Inflammatory macrophage (primary cell): ENCODE measurements at places on chromosomes 3 and 15.

DNA sequence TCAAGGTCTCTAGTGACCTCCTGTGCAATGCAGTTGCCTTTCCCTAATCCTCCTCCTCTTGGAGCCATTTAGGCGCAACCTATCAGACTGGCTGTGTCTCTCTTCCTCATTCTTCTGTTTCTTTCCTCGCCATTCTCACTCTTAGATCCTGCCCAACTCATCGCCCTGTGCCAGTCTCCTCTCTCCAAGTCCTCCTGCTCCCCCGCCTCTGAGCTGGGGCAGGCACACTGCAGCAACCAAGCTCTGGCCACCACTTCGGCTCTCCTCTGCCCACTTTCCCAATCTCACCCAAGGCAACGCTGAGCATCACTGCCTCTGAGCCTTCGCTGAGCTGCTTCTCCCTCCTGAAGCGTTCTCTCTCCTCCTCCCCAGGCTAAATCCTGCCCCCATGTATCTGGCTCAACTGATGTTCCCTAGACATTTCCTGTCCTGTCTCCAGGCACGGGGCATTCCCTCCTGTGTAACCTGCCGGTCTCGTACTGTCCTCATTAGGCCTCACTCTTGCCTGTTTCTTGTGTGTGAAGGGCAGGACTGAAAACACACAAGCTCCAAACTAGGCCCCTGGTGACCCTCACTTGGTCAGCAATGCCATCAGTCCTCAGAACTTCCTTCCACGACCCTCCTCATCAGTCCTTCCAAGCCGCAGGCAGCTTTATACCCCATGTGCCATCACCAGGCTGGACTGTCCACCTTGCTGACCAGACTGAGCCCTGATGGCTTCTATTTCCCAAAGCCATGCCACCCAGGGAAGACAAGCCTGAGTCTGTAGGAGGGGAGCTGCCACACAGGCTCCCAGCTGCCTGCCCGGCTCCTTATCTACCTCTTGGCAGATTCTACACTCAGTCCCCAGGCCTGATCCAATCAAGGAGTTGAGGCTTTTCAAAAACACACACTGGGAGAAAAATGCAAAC is 85.6 kb downstream of the SEC22A start:
- DNase-seq: no peak

- no peak for DNase-seq
These were observed 221.3 kb upstream of the LYSMD4 start for GRCh38 chr15:99954361-99955180.

DNA sequence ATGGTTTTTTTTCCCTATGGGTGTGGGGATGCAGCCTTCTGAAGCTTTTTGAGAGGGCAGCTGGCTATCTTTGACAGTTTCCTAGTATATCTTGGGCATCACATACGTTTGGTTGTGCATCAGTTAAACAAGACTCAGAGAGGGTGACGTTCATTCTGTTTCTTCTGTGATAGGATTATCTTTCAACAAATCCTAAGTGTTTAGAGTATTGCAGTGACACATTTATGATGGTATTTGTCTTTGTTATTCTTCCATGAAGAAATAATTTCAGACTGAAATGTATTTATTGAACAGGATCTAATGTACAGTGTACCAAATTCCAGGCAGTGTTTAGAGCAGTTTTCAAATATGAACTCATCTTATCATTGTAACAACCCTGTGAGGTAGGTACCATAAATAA is 114.4 kb downstream of the PLCL2 start:
- no peak for DNase-seq

GRCh38 chr15:88628018-88628654 is 7.0 kb downstream of the AEN start:
- DNase-seq: no peak

DNA sequence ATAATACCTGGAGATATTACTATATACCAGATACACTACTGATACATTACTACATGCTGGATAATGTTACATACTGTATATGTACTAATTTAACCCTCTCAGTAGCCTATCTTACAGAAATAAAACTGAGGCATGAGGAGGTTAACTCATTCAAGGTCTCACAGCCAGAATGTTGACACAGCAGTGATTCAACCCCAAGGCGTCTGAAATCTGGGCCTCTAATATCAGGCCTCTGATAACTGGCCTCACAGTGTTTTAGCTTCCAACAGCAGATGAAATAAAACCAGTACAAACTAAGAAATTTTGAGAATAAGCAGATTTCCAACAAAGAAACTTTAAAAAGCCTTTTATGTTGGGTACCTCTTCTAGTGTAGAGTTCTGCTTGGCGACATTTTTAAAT is 23.4 kb downstream of the DZIP1L start:
- no peak for DNase-seq

DNA sequence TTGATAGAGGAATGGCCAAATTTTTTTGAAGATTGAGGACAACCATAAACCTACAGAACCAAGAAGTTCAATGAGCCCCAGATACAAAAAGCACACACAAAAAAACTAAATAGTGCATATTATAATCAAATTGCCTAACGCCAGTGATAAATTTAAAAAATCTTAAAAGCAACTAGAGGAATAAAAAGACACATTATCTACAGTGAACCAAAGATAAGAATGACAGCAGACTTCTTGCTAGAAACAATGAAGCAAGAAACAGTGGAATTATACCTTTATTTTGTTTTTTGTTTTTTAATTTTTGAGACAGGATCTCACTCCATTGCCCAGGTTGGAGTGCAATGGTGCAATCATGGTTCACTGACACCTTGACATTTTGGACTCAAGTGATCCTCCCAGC is 9.9 kb upstream of the SAMD7 start:
- no peak for DNase-seq

GRCh38 chr3:70111411-70111810 is 111.9 kb downstream of the SAMMSON start:
- DNase-seq: no peak

GRCh38 chr3:7437231-7437630 is 576.3 kb downstream of the GRM7 start:
- no peak for DNase-seq

DNA sequence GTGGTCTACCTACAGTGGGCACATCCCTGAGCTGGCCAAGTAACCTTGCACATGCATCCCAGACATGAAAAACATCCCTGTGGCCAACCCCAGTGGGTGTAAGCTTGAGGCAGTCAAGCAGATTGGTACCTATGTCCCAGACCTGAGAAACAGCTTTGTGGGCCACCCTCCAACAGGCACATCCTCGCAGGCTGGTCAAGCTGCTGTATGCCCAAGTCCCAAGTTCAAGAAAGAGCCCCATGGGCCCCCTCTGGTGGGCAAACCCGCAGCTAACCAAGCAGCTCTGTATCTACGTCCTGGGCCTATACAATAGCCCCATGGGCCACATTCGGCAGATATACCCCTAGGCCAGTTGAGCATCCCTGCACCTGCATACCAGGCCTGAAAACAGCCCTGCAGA is 186.3 kb upstream of the GPR149 start:
- no peak for DNase-seq

GRCh38 chr15:74320352-74321247 is 46.8 kb downstream of the CYP11A1 start:
- peak; percentile 7 for DNase-seq

DNA sequence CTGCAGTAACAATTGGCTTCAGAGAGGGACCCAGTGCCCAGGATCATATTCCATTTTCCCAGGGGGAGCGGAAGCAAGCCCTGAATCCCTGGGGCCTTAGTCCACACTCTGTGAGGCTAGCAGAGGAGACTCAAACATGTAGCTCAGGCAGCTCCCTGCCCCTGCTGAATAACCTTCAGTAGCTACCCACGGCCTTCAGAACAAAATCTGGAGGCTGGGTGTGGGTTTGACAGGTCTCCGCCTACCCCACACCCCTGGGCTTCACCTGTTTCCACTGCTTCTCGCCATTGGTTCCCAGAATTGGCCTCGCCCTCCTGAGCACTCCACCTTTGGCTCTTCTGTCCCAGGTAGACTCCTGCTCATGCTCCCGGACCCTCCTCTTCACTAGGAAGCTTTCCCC is 93.6 kb upstream of the ATP2B2 start:
- DNase-seq: no peak

- no peak for DNase-seq
These were observed 160.1 kb downstream of the OR4M2 start for GRCh38 chr15:22240403-22240802.

- no peak for DNase-seq
These were observed 81.0 kb downstream of the CDC25A start for GRCh38 chr3:48107227-48107626.
